ENCODE measurements at places on chromosomes 2 and 18. TPM values are rescaled to one million over a fixed set of nuclear protein-coding genes. Genes with fewer than 3 reads are reported as not detected.
A peak's percentile ranks its signal among the peaks of the same experiment; 100 is the strongest.

The ITM2C gene
- total RNA-seq, result 31.2 TPM

The TWIST2 gene
- total RNA-seq, result 66.9 TPM

The CNRIP1 gene
- total RNA-seq, result 28.5 TPM

GRCh38 chr18:3985020-3985419 lies 470.1 kb downstream of the DLGAP1 start:
- DNase-seq, result no peak

DNA sequence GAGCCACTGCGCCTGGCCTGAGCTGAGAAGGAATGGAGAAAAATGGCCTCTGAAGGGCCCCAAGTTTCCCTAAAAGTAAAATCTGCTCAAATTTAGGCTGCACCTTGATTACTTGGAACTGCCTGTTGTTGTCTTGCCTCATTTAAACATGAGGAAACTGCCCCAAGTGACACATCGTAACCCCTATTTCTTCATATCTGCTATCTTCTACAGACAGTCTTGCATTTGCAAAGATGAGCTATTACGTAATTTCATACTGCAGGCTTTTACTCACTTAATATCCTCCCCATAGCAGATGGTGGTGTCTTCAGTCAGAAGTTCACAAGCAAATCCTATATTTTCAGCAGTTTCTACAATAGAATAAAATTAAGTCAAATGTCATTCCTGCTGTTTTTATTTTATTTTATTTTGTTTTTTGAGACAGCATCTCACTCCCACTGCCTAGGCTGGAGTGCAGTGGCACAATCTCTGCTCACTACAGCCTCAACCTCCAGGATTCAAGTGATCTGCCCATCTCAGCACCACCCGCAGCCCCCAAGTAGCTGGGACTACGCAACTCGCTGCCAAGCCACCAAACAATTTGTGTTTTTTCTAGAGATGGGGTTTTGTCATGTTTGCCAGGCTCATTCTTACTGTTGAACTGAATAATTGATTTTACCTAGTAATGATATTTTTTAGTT lies 45.3 kb upstream of the NARS1 start:
- DNase-seq, result no peak

DNA sequence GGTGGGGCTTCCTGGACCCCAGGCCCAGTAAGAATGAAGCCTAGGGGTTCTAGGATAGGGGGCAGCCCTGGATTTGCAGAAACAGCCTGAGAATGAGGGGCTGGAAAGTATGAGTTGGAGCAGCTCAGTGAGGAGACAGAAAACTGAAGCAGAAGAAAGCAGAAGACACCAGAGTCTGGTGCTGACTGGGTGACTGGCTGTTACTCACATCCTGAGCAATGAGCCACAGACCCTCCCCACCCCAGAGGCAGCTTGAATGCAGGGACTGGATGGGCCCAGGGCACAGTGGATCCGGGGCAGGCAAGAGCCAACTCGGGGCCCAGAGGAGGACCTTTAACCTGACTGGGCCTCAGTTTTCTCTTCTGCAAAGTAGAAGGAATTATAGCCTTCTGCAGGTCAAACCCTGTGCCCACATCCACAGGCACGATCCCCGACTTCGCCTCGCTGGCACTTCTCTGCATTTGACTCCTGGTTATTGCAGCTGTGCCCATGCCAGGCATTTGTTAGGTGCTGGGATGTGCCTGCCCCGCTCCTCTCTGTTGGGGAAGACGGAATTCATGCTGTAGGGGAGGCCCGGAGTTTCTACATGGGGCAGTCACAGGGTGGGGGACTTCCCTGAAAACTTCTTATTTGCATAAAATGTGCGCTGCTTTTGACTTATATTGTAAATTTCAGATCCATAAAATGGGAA lies 8.5 kb downstream of the STEAP3 start:
- peak; percentile 37 for DNase-seq

GRCh38 chr2:146677280-146677679 lies 1167.5 kb upstream of the ACVR2A start:
- DNase-seq, result no peak

DNA sequence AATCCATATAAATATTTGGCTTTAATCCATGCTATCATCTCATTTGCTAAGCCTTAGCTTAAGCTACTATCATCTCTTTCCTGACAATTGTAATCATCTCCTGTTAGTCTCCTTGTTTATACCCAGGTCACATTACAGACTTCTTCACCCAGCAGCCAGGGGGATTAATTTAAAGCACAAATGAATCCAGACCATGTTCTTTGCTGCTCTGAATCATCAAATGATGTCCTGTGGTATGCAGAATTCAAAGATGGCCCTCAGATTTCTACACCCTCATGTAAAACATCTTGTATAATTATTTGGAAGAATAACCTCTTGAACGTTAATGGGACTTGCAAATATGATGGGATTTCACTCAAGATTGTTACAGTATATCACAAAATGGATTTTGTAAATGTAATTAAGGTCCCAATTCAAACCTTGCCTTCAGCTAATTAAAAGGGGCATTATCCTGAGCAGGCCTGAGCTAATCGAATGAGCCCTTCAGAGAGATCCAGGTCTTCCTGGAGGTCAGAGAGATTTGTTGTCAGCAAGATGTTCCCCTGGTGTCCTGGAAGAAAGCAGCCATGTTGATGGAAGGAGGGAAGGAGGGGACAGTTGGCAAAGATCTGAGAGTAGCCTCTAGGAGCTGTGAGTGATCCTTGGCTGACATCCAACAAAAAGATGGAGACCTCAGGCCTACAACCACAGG lies 241.1 kb upstream of the MMADHC start:
- DNase-seq, result no peak

GRCh38 chr2:215425021-215425782 lies 10.7 kb downstream of the FN1 start:
- no peak for DNase-seq
